ENCODE measurements at places on chromosomes 4 and X.

DNA sequence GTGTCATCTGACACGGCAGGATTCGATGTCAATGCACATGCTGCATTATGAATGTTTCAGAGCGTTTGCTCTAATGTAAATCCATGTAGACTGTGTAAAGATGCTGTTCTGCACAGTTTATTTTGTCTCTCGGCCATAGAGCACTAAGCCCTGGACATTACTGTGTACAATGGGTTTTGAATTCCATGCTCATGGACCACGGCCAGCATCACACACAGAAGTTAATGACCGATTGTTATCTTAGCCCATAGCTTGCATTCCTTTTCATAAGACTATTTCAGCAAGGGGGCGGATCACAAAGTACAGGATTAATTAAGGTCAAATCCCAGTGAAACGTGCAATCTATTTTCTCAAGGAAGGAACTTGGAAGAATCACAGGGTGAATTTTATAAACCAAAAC is 286.1 kb upstream of the TENM3 start:
- DNase-seq, result peak; percentile 96

DNA sequence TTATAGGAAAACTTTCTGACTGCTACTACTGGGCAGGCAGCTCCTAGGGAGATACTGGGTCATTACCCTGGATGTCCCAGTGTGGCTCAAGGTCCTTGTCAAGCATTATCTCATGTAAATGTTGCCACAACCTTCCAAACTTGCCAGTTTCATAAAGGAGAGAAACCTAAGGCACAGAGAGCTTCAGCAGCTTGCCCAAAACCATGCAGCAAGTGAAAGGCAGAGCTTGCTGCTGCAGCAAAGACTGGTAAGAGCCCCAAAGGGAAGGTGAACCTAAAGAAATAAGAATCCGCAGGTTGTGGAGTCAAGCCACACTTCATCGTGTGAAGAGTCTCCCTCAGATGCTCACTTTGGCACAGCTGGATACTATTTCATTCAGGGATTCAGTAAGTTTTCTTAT is 2.3 kb downstream of the MPP1 start:
- DNase-seq, result no peak

DNA sequence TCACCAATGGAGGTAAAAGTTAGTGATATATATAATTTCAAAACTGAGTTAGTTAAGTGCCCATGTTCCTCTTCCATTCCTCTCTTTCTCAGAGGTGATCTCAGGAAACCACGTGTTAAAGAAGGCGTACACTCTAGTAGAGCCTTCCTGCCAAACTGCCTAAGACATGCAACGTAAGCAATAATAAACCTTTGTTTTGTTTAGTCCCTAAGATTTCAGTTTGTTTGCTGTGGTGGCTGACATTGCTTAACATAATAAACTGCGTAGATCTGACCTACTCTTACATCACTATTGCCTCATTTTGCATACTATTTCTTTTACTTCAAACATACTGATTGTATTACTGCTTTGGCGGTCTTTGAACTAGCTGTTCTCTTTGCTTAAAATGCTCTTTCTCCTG is 99.2 kb downstream of the JADE1 start:
- no peak for DNase-seq

GRCh38 chr4:31058656-31059055 is 338.5 kb downstream of the PCDH7 start:
- DNase-seq, result no peak

DNA sequence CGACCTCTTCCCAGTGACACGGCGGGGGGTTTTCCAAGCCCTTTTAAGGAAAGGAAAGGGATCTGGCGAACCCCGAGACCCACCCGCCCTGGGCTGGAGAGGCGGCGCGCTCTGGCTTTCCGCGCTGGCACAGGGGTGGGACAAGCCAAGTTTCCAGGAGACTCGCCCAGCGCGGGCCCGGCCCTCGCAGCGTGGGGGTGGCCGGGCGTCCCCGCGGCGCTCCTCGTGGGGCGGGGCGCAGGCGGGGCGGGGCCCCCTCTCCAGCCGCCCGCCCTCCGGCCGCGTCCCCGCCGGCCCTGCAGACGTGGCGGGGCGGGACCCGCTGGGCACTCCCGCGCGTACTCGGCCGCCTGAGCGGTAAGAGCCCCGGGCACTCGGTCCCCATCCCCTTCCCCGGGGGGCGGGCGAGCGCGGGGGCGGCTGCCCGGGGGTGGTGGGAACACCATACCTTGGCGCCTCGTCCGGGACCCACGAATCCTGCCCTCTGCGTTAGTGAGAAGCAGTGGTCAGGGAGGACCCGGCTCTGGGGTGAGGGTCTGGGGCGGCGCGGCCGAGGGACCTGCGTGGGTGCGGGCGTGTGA is at the start of gene FAM114A1:
TSS of gene FAM114A1 (plus strand) at position 329 of the 581 bp plus-strand sequence. CDS start 10,273 bp downstream, outside the sequence.
- peak; percentile 90 for DNase-seq

DNA sequence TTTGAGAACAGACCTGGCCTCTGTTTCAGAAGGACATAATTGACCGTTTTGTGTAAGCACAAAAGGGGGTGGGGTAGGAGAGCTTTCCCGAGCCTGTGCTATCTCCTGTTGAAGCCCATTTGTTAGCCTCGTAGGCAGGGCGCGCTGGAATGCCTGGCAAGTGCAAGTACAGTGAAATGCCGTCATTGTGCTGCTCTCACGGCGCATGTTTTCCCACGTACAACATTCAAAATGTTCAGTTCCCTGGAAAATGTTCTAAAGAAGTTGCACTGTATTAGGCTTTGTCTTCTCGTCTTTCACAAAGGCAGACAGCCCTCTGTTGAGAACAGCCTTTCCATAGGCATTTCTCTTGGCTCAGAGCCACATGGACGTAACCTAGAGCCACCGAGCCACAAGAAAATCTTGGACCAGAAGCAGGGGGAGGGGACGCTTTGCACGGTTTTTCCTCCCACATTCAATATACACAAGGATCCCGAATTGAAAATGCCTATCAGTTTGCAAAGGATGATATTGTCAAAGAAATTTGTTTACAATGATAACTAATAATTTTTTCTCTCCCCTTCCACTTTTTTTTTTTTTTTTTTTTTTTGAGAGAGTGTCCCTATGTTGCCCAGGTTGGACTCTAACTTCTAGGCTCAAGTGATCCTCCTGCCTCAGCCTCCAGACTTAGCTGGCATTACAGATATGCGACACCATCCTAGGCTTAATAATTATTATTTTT is 54.6 kb upstream of the RAPGEF2 start:
- DNase-seq, result peak; percentile 62

DNA sequence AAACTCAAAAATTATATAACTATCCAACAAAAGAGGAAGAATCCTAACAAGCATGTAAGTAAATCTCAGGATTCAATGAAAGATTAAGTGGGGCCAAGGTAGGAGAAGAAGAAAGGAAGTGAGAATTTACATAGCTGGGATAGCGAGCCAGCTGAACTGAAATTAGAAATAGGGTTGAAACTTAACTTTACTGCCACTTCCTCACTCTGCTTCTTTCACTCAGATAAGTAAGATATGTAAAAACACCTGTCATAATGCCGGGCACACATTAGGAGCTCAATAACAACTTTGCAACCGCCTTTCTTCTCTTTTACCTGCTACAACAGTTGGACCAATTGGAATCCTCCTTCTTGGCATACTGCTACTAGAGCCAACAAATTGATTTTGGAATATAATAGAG is 129.4 kb downstream of the CNKSR2 start:
- no peak for DNase-seq

DNA sequence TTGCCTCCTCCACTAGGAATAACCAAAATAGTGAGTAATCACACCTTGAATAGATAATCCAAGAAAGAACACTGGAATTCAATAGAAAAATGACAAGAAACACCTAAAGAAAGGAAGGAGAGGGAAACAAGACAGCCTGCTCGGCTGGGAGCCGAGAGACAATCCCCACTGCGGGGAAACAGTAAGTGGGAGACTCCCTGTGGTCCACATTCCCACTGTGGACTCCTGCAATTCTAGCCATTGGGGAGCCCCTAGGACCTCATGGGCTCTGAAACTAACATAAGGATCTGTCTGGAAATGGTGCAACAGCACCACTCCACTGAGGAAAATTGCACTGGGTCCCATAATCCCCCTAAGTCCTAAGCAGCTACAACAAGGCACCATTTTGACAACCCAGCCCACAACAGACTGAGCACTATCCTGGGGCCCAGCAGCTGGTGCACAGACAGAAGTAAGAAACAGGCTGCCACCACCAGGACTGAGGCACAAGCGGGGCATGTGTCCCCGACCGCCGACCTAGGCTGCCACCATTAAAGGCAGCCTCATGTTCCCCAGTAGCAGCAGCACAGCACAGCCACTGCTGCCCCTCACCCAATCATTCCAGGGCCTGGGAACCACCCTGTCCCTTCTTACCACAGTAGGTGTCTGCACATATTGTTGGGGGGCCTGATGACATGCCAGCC is 14.2 kb downstream of the LRBA start:
- no peak for DNase-seq

DNA sequence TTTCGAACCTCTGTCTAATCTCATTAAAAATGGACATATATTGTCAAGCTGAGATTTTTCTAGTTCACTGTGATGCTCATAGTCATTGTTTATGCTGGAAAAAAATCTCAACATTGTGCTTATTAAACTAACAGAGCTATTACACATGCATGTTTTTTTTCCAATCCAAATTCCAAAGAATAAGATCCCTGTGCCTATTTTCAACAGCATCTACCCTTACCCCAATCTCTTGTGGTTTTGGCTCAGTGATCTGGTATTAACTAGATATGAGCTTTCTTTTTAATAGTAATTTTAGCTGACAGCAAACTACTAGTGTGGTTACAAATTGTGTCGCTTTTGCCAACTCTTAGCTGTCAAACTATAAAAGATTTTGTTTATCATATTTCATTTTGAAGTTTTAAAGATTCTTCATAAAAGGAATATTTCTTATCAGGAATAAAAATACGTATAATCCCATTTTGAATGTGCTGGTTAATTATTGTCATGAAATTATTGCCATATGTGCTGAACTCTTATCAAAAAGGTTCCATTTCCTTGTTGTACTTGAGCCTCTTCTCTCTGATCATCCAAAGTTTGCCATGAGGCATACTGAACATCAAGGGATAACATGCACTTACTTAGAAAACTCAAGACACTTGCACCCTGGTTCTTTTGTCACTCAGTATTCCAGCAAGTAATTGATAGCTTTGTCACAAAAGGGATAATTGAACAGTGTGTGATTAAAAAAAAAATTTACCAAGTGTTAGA is 241.2 kb downstream of the ARHGAP24 start:
- peak; percentile 52 for DNase-seq

GRCh38 chr4:184648313-184649025 is 778 bp downstream of the CASP3 start:
- DNase-seq, result peak; percentile 34

- no peak for DNase-seq
These were observed 129.8 kb upstream of the SLC34A2 start for GRCh38 chr4:25525896-25526295.

GRCh38 chr4:135949931-135950330 is 1582.4 kb downstream of the PCDH18 start:
- no peak for DNase-seq

DNA sequence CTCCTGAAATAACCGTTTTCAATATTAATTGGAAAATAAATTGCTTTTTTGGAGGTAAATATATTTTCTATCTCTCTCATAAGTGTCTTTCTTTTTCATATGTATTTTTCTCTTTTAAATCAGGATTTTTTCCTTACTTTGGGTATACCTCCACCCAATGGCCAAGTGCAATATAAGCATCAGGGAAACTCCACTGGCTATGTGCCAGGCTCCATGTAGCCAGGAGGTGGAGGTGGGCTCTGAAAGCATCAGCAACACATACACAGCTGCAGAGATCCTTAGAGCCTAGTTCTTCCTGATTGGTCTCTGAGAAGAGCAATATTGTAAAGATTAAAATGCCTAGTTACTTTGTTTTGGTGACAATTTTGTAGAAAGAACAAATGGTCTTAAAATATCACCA is 3.4 kb downstream of the GABRA2 start:
- no peak for DNase-seq

- DNase-seq, result peak; percentile 62
These were observed 7.6 kb upstream of the SYTL5 start for GRCh38 chrX:37998586-37999262.

DNA sequence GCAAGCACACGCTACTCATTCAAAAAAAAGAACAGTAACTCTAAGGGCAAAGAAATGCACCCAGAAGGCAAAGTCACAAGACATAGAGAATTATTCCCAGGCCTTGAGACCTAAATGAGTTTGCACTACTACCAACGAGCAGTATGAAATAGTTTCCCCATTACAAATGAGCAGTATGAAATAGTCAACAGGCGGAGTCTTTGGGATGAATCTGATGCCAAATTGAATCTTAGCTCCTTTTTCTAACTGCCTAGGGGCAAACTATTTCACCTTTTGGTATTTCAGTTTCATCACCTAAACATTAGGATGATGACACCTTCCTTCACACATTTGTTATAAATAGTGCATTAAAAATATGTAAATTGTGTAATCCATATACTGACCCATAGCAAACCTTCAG is 213.0 kb upstream of the FAT4 start:
- DNase-seq, result peak; percentile 42

DNA sequence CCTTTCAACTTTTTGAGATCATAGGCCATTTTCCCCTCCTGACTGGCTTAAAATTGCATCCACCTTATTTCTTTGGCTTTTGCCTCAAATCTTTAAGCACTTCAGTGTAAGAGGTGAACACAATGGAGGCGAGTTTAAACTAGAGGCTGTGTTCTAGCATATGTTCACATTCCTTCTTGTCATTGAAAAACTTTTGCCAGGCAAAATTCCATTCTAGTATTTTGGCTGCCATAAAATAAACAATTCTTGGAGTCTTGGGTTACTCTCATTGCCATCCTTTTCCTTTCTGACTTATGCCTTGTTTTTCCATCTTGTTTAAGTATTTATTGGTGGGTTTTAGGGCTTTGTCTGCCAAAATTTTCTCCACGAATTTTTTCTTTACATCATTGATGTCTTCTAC is 137.3 kb upstream of the ANXA10 start:
- DNase-seq, result no peak

- DNase-seq, result peak; percentile 52
These were observed 65.9 kb upstream of the HPF1 start for GRCh38 chr4:169823685-169824084.

DNA sequence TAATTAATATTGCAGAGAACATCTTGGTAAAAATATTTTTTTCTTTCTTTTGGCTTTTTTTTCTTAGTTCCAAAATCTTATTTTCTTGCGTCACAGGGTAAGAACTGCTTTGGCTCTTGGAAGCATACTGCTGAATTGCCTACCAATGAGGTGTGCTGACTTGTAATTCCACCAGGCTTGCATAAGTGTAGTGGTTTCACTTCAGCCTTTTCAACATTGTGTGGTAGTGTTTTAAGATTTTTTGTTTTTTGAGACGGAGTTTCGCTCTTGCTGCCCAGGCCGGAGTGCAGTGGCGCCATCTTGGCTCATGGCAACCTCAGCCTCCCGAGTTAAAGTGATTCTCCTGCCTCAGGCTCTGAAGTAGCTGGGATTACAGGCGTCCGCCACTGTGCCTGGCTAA is 42.4 kb downstream of the N4BP2 start:
- no peak for DNase-seq

Data from fibroblast of skin of right quadriceps (primary cell).